ENCODE measurements at places on chromosomes 7 and 10.

DNA sequence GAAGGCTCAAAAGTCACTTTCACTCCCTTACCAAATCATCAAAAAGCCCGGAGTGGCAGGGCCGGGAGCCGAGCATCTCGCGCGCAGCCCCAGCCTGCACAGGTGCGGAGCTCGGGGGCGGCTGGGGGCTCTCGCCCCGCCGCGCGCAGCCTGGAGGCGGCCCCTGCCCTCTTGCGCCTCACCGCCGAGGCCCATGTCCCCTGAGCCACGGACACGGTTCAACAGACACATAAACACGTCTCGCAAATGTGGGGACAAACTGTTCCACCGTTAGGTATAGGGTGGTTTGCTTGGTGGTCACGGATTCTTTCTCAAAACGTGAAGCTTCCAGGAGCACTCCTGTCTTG, 700 bp downstream of the GSAP start:
- peak; percentile 68 for DNase-seq

DNA sequence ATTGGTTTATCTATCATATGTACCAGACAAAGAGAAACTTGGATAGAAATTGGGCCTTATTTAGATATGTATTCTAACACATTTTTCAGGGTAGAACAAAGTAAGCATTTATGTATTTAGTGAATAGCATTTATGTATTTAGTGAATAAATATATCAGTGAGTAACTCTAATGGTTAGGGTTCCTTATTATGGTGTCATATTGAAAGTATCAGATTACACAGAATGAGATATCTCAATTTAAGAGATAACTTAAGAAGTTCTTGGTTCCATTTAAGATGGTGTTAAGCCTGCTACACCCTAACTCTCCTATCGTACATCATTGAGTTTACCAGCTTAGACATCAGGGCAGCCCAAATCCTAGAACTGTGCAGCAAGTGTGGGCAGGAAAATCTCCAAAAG, 35.9 kb upstream of the DMTF1 start:
- DNase-seq, result no peak

GRCh38 chr10:109902992-109903947, 20.0 kb downstream of the XPNPEP1 start:
- no peak for DNase-seq

DNA sequence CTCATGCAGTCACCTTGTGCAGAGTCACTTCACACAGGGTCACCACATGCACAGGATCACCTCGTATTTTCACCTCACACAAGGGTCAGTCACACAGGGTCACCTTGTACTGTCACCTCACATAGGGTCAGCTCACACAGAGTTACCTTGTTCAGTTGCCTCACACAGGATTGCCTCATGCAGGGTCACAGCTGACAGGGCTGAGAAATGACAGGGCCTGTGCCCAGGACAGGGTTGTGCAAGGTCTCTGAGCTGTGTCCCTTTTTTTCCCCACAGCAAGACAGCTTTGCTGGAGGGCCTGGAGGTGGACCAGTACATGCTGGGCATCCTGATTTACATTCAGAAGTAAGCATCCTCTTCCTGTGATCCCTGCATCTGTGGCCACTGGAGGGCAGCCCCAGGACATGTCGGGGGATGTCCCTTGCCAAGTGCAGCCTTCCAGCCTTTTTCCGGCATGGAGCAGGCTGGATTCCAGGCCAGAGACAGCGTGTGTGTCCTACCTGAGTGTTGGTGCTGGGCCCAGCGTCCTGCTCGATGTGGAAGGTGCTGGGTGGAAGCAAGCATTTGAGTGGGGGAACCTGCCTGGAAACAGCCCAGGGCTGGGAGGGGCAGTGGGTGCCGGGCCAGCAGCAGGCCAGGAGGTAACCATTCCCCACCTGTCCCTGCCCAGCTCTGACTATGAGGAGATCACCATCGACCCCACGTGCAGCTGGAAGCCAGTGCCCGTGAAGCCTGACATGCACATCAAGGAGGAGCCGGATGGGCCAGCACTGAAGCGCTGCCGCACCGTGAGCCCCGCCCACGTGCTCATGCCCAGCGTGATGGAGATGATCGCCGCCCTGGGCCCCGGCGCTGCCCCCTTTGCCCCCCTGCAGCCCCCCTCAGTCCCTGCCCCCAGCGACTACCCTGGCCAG, 16.3 kb downstream of the ZMIZ2 start:
- DNase-seq, result peak; percentile 23

- no peak for DNase-seq
These were observed 92.5 kb upstream of the FRMD4A start for GRCh38 chr10:14423111-14423744.

DNA sequence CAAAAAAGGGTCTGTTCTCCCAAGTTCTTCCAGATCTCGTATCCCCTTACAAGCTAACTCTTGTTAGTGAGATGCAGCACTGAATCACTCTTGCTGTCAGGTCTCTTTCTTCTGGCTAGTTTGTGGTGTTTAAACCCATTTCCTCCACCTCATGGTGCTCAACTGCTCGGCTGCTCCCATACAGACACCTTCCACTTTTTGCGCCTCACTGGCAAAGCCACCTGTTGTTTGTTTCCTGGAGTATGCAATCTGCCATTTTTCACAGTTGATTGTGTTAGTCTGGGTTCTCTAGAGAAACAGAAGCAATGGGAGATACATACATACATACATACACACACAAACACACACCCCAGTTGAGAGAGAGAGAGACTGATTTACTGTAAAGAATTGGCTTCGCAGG, 124.4 kb upstream of the SP8 start:
- DNase-seq, result no peak

DNA sequence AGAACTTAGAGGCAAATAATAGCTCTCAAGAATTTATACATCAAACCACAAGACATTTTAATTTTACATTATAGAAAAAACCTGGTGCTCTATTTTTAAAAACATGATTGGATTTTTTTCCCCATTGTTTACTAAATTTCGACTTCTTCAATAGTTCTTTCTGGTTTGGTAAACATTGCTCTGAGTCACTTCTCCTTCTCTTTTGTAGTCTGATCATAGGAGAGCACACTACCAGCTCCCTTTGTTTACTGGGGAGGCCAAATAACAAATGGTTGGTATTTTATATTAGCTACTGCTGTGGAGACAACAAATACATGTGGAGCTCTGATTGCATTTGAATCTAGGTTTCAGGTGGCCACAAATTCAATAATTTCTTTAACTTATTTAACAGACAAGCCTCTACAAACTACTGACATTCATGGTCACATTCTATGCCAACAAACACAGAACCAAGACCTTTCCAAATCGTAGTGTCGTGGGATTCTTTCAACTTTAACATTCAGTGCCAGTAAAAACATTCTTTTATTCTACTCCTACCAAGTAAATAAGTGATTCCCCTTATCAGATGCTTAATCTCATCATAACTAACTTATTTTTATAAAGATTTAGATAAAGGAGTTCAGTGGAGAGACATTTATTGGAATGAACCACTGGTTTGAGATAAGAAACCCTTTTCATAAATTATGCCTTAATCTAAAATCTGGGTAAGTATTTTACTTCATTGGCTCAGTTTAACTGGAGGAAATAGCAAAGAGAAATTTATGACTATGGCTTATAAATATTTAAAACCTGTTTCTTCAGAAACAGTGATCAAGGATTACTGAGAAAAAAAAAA, 17.7 kb upstream of the FXYD4 start:
- DNase-seq, result no peak

DNA sequence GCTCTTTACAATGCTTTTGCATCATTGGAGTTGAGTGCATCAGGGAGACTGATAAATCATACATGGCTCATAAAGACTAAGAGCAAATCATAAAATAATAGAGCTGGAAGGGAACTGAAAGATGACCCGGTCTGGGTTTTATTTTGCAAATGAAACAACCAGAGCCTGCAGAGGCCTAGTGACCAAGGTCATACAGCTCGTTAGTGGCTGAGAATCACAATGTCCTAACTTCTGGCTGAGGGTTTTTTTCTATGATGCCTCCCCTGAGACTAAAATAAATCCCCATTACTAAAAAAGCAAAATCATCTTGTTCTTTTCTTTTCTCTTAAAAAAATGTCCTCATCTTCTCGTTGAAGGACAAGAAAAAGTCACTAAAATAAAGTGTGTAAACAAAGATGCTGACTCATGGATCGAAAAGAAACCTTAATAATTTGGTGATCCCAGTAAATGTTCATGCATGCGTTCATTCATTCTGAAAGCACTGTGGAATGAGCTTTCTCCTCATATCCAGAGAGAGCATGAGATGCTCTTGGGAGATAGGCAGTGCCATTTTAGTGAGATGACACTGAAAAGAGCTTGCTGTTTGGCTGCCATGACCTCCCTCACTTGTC, 107.8 kb upstream of the PHYHIPL start:
- DNase-seq, result no peak

DNA sequence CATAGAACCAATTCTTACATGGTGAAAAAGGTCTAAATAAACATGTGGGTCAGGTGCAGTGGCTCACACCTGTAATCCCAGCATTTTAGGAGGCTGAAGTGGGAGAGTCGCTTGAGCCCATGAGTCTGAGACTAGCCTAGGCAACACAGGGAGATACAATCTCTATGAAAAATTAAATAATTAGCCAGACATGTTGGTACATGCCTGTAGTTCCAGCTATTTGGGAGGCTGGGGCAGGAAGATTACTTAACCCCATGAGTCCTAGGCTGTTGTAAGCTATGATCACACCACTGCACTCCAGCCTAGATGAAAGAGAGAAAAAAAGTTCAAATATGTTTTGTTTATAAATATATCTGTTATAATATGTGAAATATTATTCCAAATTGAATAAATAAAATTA, 643.6 kb downstream of the IPMK start:
- DNase-seq, result no peak

- DNase-seq, result no peak
These were observed 25.1 kb downstream of the SEPTIN7 start for GRCh38 chr7:35825974-35826373.

All from GM13977 (cell line).